ENCODE measurements at places on chromosomes 4 and X.

- no peak for DNase-seq
Observed at GRCh38 chr4:39304651-39305050, 61.5 kb downstream of the RFC1 start.

DNA sequence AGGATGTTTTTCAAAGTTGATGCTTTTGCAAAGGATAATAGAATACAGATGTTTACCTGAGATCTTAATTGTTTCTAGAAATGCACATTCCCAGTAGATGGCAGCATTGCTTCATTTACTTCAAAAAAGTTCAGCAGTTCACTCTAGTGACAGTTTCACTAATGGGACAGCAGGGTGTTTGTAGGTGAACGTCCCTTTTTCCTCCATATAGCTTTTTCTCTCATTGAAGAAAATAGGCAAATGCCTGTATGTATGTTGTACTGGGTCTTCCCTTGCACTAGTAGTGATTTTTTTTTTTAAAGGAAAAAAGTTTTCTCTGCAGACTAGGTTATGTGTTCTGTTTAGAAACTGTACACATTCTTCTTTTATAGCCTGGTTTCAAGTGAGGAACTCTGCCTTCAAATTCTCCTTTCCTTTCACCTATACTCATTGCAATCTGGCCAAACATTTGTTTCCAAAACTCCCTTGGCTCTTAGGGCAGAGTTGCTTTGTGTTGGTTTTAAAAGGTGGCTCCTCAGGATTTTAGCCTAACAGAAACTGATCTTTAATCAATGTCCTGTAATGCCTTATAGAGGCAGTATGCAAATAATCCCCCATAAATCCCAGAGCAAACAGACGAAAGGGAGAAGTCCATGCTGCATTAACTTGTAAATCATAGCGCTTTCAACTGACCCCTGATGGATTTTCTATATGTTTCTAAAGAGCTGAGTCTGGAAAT, 86.3 kb downstream of the EGF start:
- DNase-seq, result peak; percentile 60

GRCh38 chrX:148947399-148947975, 447.1 kb downstream of the AFF2 start:
- no peak for DNase-seq

- no peak for DNase-seq
Observed at GRCh38 chrX:135639066-135639780, 74.2 kb upstream of the CT45A1 start.

DNA sequence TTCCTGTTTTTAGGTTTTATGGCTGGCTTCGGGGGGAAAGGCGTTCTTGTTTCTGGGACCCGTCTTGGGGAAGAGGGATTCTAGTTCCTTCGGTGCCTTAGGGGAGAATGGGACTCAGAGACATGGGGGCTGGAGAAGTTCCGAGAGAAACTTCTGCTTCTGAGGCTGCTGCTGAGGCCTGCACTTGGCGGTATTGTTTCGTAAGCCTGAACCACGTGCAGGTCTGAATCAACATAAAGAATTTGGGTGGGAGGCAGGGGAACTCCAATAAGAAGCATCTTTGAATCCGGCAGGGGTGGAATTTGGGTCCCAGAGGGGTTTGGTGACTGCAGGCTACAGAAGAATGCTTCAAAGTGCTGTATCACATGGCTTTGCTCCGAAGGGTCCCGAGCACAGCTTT, 15.1 kb downstream of the XG start:
- no peak for DNase-seq

GRCh38 chrX:123424546-123424945, 240.5 kb downstream of the GRIA3 start:
- no peak for DNase-seq

DNA sequence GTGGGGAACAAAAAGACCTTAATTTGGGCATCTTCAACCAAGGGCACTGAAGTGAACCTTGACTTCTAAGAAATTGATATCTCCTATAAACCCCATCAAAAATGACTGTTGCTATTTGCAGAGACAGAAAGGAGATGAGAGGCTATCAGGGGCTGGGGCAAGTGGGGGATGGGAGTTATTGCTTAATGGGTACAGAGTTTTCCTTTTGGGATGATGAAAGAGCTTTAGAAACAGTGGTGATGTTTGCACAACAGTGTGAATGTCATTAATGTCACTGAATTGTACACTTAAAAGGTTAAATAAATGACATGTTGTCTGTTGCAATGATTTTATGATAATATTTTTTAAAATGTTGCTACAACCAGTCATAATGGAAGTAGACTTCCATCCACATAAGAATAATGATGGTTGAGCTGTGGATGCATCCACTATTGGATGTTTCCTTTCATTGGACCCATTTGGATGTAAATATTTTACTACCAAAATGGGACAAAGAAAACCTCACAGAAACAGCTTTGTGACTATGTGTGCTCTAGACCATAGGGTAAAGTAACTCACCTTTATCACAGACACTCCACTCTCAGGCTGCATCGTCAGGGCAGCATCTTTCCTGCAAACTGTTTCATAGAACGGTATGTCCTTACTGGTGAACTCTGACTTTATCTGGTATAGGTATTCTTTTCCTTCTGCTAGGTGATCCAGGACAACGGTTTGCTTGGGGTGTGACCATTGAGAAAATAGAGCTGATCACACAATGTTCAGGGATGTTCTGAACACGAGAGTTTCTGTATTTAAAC, 31.6 kb upstream of the FAM9A start:
- no peak for DNase-seq

DNA sequence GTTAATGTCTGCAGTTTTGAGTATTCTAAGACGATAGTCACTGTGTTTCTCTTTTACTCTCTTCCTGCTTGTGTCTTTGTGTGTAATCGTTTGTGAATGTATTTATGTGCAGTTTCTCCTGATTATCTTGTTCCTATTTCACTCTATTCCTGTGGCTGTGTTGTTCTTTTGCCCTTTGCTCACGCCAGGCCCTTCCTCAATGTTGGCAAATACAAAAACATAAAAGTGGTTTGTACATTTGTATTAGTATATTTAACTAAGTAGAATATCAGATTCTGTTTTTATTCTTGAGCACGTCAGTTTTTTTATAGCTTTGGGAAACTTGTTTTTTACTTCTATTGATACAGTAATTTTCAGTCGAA, 107.6 kb upstream of the BMPR1B start:
- DNase-seq, result no peak
